ENCODE measurements at places on chromosomes 1 and 21. TPM values are rescaled to one million over a fixed set of nuclear protein-coding genes. Genes with fewer than 3 reads are reported as not detected.

- no peaks in the 10 kb centered on the region for H3K27me3 ChIP-seq
- H3K27ac ChIP-seq: no peak overlapping the region
- no peak overlapping the region for H3K4me3 ChIP-seq
- DNase-seq: no peak
- no peaks in the 10 kb centered on the region for H3K4me1 ChIP-seq
- H3K36me3 ChIP-seq: no peaks in the 10 kb centered on the region
Measured at GRCh38 chr1:52328615-52329014, 37.4 kb downstream of the CC2D1B start.

Gene KPRP
- not detected for total RNA-seq

Gene PCP4L1
- total RNA-seq: not detected

- DNase-seq: no peak
- no peaks in the 10 kb centered on the region for H3K27me3 ChIP-seq
- no peak overlapping the region for H3K4me3 ChIP-seq
- no peak overlapping the region for H3K27ac ChIP-seq
- H3K36me3 ChIP-seq: no peaks in the 10 kb centered on the region
- no peaks in the 10 kb centered on the region for H3K4me1 ChIP-seq
Measured at GRCh38 chr21:35381743-35382310, 332.7 kb upstream of the RUNX1 start.

DNA sequence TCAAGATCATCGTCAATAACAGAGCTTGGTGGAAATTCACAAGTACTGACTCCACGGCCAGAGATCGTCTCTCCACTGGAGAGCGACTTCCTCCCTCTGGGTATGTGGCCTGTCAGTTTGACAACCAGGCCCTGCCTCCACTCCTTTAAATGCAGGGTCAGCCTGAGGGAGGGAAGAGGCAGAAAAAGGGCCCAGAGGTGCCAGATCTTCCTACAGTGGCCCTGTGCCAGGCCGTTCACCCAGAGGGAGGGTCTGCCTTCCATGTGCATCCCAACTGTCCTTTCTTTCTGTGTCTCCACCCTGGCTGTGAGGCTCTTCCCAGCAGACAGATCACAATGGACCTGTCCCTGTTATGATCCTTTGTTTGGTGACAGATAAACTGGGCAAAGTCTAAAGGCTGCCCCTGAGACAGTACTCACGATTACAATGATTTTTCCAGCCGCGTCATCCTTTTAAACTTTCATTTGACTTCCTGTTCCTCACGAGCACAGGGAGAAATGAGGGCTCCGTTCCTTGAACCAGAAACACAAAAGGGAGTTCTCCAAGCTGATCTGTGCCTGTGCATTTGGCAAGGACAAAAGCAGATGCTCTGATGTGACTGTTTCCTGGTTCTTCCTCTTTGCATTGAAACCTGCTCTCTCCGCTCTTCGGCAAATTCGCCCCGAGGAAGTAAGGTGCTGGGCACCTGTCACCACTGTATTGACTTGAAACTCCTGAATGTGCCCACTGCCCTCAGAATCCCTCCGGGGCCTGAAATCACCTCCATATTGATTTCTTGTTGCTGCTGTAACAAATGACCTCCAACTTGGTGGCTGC is 126.7 kb downstream of the PGBD5 start:
- no peak overlapping the region for H3K27ac ChIP-seq
- H3K4me3 ChIP-seq: no peak overlapping the region
- DNase-seq: no peak
- H3K27me3 ChIP-seq: no peaks in the 10 kb centered on the region
- H3K36me3 ChIP-seq: no peaks in the 10 kb centered on the region

GRCh38 chr1:175269151-175269550 is 76.6 kb upstream of the KIAA0040 start:
- no peak overlapping the region for H3K27ac ChIP-seq
- DNase-seq: no peak
- H3K4me1 ChIP-seq: no peaks in the 10 kb centered on the region
- H3K4me3 ChIP-seq: no peak overlapping the region

Gene TCEA3
- 8.5 TPM for total RNA-seq

GRCh38 chr21:45485686-45486442 is 56.4 kb downstream of the SLC19A1 start:
- no peaks in the 10 kb centered on the region for H3K27me3 ChIP-seq
- H3K4me1 ChIP-seq: peaks cover 13% of the 10 kb centered on the region
- H3K36me3 ChIP-seq: no peaks in the 10 kb centered on the region
- no peak overlapping the region for H3K27ac ChIP-seq
- H3K4me3 ChIP-seq: no peak overlapping the region

DNA sequence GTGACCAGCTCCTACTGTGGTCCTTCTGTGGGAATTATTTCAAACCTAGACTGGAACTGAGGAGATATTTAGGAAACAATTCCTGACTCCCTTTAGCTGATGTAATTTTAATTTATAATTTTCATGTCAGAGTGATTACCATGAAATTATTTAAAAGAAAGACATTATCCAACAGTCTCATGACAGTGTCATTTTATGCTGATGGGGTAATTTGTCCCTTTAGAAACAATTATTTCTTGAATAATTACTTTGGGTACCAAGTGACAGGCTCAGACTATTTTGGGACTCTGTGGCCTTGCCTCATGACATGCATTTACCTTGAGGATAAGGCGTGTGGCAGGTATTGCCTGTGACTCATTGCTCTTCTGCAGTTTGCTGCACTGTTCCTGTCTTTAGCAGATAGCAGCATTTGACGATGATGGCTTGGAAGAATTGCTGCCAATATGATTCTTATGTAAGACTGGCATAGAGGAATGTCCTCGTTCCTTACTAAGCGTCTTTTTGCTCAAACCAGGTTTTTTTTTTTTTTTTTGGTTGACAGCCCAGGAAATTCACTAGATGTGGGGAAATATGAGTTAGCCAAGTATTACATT is 206.0 kb upstream of the HMCN1 start:
- no peak overlapping the region for H3K4me3 ChIP-seq
- no peaks in the 10 kb centered on the region for H3K27me3 ChIP-seq
- no peak for DNase-seq
- H3K4me1 ChIP-seq: no peaks in the 10 kb centered on the region
